GM12892 (cell line): ENCODE measurements at places on chromosomes 2 and 18.
A peak's percentile ranks its signal among the peaks of the same experiment; 100 is the strongest.

DNA sequence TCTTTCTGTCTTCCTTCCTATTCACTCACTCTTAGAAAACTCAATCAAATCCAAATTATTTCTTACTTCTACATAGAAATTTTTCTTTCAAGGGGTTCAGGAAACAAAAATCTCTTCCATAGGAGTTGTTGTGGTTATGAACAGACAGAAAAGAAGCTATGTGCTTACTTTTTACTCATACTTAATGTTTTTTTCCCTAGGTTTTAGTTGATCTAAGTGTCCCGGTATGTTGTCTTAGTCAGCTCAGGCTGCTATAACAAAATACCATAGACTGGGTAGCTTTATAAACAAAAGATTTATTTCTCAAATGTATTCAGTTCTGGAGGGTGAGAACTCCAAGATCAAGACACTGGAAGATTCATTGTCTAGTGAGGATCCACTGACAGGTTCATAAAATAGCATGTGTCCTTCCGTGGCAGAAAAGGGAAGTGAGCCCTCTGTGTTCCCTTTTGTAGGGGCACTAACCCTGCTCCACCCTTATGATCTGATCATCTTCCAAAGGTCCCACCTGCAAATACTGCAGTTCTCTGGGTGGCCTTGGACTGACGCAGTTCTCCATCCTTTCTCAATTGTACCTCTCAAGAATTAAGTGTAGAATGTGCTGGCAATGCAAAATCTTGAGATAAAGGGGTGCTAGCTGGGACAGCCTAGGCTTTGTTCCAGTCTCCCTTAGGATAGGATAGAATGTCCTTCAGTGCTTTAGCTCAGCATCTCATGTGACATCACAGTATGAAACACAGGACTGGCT lies 14.4 kb upstream of the VRK2 start:
- no peak for DNase-seq

GRCh38 chr2:144254342-144255235 lies 265.3 kb downstream of the ZEB2 start:
- DNase-seq = no peak

DNA sequence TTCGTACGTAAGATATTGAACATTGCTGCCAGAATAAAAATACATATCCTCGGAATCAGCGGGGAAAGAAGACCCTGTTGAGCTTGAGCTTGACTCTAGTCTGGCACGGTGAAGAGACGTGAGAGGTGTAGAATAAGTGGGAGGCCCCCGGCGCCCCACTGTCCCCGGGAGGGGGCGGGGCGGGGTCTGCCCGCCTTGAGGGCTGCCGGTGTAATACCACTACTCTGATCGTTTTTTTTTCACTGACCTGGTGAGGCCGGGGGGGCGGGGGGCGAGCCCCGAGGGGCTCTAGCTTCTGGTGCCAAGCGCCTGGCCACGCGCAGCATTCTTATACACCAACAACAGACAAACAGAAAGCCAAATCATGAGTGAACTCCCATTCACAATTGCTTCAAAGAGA lies 324.0 kb upstream of the REG3G start:
- DNase-seq = no peak

DNA sequence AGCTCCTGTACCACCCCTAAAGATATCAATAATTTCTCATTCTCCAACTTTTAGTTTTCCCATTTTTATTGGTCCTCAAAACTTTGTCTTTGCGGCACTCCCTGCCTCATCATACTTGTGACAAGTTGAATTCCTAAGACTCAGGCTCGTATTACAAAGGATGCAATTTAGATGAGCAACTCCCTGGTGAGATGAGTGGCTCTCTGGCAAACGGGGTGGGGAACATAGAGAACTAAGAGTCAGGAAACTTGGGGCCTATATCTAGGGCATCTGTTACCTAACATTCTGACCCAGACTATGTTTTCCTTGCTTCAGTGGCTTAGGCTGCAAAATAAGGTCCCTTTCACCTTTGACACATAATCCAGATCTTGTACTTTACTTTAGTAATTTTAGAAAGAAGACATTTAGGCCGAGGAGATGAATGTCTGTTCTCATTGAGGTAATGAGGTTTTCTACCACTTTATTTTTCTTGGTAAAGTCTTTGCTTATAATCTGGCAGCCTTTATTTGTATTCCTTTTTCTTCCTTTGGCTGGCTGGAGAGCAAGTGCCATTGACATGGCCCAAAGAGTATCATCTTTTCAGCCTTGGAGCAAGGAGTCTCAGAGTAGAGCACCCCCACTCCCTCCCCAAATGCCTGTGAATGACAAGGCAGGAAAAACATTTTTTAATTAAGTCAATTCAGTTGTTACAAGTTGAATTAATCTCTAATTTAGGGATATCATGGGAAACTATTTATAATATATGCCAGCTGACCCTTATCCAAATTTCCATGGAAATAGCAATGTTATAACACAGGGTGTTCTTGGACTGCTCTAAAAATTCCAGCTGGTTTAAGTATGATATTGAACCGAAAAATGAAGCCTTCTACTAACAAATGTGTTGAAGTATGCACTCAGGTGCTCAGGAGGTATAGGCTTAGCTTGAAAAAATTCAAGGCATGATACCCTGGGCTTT lies 15.2 kb downstream of the TSPYL6 start:
- no peak for DNase-seq

DNA sequence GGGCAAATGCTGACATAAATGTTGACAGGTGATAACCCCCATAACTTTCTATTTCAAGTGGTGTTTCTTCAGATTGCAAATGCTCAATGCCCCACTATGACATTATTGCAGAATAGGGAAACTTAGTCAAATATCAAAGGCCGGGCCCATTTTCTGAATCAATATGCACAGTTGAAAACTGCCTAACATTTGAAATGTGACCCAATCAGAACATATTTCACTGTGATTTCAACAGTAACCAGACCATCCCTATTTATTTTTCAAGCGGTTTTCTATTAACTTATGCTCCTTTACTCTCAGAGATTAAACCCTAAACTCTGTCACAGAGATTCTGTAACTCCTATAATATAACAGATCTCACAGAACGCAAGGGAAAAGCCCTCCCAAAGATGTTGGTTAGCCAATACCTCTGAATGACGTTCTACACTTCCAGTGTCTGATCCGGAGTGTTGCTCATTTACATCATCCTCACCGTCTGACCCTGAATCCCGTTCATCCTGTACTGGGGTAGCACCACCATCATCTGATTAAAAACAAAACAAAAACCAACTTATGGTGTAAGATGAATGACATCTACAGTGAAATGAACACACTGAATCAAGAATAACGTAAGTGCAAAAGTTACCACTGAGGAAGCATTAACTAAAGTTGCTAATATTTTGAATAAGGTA lies 2.9 kb downstream of the IWS1 start:
- no peak for DNase-seq

- DNase-seq = no peak
Observed at GRCh38 chr2:15750433-15750814, 158.8 kb downstream of the DDX1 start.

GRCh38 chr2:193738892-193739291 lies 1544.2 kb upstream of the TMEFF2 start:
- DNase-seq = no peak

- no peak for DNase-seq
Observed at GRCh38 chr2:54531558-54531957, 75.4 kb downstream of the SPTBN1 start.

DNA sequence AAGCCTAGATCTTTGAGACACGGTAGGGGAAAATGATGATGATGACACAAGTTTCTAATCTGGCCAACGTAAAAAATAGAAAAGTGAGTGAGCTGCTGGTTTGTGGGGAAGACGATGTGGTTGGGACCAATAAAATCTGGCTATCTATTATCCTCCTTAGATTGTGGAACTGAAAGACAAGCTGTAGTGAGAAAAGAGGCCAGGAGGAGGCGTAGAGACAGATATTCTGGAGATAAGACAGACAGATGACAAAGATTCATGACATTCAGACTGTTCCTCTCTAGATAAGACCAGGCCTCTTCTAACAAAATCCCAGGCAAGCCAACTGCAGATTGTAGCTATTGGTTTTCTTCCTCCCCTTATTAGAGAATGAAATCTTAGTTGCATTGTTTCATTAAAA lies 376.3 kb upstream of the UBE2E3 start:
- DNase-seq = no peak

DNA sequence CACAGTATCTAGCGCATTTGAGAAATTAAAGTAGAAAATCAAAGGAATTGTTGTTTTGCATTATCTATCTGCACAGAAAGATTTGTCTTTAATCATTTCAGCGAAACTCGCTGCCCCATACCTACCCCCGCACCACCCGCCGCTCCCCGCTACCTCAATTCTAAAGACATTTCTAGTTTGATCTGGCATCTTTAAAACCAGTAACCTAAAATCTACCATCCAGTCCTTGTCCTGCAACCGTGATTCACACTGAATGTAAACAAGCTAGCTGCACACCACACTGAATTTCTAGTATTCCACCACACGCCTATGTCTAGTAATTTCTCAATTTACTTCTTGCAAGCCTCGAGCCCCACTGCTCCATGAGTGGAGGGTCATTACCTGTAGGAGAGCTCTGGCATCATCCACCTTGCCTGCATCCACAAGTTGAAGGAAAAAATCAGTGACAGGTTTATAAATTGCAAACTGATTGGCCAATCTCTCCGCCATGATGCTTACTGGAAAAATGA lies 60.1 kb downstream of the ABCG8 start:
- no peak for DNase-seq

- DNase-seq = no peak
Observed at GRCh38 chr2:64625299-64626145, 28.2 kb downstream of the SERTAD2 start.

DNA sequence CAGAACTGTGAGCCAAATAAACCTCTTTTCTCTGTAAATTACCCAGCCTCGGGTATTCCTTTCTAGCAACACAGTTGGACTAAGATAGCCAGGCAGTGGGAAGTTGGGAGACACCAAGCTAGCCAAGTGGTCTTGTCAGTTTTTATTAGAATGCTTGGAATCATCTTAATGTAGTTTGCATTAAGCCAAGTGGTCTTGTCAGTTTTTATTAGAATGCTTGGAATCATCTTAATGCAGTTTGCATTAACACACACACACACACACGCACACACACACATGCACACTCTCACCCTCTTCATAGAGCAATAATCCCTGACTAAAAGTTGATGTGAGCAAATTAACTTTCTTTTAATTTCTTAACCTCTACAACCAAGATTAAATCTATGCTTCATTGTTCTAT lies 151.5 kb downstream of the VAPA start:
- no peak for DNase-seq

DNA sequence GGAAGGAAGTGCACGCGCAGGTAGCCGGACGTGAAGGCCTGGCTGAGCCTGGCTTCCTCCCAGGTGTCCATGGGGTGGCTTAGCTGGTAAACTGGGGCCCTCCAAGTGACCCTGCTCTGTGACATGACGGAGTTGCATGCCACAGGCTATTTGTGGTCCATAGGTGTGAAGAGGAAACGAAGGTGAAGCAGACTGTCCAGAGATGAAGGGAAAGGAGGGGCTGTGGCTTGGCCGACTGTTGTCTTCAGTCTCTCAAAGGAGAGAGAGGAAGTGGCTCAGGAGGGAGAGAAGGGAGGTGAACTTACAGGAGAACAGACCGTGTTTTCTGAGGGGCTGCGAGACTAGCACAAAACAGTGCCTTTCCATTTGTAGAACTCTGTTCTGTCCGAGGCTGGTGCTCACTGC lies 19.3 kb downstream of the INPP5D start:
- no peak for DNase-seq

GRCh38 chr2:208820014-208820688 lies 413.6 kb downstream of the PTH2R start:
- DNase-seq = no peak

DNA sequence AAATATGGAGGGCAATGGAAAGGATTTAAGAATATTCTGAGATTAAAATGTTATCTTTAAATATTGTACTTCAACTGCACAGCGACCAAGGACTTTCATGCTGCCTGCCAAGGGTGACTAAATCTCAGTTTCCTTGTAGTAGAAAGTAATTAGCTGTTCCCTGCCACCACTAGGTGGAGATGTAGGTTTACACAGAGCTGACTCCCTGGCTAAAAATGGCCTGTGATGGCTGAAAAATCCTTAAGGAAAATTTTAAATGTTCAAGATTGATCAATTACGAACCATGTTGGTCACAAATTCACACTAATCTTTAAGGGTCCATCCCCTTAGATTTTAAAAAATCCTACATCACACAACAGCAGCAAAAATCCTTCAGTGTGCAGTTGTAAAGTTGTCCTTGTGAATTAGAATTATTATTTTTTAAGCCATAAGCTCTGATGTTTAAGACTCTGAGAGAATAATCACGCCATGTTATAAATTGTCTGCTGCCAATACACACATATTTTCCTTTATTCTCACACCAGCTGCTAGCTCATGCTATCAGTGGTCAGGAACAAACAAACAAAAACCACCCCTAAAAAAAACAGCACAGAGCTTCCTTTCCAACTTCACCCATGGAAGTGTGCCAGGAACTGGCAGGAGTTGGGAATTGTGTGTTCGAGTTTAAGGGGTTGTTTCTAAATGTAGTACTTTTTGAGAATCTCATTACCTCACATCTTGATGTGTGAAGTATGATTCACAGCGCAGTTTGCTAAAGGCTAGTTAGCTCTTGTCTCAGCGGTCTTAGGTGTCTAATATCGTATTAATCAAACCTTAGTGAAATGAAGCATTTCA lies 399.8 kb downstream of the TMEM182 start:
- peak; percentile 19 for DNase-seq

- DNase-seq = no peak
Observed at GRCh38 chr2:238053191-238053776, 7.5 kb upstream of the SCLY start.

DNA sequence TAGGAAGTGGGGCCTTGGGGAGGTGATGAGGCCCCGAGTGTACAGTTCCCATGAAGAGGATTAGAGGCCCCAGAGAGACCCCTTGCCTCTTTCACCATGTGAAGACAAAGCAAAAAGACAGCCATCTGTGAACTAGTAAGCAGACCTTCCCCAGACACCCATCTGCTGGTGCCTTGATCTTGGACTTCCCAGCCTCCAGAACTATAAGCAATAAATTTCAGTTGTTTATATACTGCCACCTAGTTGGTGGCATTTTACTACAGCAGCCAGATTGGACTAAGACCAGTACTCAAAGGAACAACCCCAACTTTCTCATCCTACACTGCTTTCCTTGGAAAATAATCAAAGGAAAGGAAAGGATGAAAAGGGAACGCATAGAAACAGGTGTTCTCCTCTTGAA lies 27.9 kb upstream of the CREG2 start:
- DNase-seq = no peak

DNA sequence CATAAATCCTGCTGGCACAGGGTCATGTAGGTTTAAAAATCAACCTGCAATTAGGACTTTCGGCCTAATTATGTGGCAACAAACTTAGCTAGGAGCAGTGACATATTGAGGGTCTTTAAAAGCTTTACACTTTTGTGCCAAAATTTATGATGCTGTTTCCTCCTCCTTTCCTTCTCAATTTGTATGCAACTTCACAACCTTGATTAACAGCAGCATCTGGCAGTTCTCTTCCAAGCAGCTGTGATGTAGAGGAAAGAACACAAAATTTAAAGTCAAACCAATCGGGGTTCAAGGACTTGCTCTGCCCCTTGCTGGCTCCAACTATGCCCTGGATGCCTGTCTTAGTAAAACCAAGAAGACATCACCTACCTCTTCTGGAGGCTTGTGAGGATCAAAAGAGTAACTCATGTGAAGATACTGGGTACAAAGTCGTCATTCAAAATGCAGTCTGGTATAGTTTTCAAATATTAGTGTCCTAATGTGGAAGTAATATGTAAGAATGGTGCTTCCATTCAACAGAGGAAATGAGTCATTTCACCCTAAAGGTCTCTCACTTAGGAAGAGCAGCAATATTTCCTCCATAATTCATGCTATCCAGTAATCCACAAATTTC lies 94.7 kb downstream of the ANKRD44 start:
- DNase-seq = no peak
